ENCODE measurements at places on chromosomes 1 and 21.

- DNase-seq: no peak
Measured at GRCh38 chr1:96641282-96641681, 80.3 kb upstream of the PTBP2 start.

DNA sequence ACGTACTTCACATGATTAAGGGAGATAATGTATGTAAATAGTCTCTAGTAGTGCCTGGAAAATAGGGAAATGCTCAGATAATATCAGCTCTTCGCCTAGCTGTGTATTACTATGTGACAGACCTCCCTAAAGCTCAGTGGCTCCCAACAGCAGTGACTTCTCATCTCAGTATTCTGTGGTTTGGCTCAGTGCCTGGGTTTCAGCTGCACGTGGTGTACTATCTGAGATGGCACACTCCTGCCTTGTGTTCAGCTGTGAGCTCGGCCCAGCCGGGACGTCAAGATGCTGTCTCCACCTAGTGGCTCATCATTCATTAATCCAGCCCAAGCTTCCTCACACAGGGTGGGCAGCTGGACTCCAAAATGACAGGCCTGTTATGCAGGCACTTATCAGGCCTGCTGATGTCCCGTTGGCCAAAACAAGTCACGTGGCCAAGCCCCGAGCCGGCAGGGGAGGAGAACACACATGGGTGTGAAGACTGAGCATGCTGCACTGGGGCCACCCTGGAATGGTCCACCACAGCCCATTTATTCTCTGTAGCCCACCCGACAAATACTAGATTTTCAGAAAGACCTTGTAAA lies 17.8 kb downstream of the SLFNL1 start:
- DNase-seq: peak; percentile 66

DNA sequence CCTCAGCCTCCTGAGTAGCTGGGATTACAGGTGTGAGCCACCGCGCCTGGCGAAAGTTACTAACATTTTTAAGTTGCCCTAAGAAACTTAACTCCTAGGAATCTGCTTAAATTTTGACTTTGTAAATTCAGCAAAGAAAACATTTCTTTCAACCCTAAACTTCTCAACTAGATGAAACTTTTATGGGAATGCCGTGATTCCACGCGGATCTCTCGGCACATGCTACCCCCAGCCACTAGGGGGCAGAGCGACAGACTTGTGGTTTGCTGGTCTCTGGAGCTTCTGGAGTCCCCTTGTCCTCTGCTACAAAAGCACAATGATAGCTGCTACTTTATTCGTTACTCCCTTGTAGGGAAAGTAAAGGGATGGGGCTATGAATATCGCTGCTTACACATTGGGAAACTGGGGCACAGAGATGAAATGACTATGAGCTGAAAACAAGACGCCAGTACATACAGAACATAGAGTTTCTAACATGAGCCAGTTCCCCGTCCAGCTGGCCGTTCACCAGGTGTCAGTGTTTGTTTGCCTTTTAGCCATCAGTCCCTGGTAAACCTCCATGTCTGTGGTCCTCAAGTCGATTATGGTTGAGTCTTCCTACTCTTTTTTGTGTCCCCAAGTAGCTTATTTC lies 114.7 kb downstream of the PBX1 start:
- no peak for DNase-seq

DNA sequence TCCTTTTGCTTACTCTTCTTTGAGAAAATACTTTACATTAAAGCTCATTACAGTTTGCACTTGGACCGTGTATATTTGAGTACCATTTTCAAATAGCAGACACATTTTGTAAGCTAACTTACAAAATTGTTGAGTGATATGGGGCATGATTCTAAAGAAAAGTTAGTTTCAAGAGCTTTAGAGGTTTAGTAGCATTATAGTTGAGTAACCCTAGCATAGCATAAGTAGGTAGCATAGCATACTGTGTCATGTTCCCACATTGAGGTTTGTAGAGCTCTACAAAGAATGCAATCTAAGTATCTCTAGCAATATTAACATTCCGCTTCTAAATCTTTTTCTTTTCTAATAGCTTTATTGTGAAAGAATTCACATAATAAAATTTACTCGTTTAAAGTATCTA lies 92.0 kb downstream of the ITSN1 start:
- no peak for DNase-seq

DNA sequence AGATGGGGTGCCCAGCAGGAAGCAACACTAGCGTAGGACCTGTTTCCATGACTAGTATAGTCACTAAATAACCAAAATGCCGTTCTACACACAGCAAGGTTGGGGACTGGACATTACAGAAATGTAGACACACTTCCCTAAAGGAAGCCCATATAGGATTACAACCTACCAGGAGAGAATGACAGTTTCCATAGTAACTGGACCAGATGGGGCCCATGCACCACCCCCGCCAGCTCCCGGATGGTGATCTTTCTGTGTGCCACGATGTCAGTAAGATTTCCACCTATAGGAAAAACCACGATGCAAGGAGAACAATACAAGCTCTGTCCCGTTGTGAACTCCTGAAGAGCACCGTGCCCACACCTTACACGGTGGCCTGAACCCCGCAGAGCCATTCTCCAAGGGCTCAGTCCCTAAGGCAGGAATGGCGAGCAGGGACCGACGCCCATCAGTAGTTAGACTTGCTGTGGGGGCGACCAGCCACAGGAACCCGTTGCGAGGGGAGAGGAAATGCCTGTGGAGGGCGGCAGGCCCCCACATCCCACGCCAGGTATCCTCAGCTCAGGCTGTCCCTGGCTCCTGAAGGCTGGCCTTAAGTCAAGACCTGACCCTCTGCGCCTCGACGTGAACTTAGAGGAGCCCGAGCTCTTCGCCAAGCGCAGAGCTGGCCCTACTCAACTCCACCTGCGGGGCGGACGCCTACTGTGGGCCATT lies 13.6 kb upstream of the CEP85 start:
- DNase-seq: no peak
